Fibroblast of skin of scalp (primary cell): ENCODE measurements at places on chromosomes 7 and 10.

DNA sequence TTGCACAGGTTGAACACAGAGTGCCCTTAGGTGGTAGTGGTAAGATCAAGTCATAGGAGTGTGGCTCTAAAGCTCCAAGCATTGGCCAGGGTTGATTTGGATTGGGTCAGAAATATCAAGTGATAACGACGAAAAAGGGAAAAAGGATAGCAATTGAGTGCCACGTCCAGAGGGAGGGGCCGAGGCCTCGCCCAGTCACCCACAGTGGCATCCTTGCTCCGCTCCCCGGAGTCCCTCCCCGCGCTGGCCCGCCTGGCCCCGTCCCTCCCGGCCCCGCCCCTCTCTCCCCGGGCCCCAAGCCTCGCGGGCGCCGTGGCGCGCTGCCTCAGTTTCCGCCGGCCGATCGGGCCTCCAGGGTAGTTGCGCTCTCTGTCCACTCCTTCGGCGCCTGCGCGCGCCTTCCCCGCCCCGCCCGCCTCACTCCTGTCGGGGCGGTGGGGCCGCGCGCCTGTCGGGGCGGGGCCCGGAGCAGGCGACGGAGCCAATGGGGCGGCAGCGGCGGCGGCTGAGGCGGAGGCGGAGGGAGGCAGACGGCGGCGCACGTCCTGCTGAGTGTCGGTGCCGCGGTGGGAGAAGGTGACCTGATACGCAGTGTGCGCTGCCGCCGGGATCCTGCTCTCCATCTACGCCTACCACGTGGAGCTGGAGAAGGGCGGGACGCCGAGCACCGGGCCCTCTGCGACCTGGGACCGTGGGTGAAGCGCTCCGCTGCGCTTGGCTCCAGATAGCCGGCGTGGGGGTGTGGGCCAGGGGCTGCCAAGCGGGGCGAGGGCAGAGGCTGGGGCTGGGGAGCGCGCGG, 209.1 kb upstream of the ZNF722 start:
- DNase-seq = no peak

DNA sequence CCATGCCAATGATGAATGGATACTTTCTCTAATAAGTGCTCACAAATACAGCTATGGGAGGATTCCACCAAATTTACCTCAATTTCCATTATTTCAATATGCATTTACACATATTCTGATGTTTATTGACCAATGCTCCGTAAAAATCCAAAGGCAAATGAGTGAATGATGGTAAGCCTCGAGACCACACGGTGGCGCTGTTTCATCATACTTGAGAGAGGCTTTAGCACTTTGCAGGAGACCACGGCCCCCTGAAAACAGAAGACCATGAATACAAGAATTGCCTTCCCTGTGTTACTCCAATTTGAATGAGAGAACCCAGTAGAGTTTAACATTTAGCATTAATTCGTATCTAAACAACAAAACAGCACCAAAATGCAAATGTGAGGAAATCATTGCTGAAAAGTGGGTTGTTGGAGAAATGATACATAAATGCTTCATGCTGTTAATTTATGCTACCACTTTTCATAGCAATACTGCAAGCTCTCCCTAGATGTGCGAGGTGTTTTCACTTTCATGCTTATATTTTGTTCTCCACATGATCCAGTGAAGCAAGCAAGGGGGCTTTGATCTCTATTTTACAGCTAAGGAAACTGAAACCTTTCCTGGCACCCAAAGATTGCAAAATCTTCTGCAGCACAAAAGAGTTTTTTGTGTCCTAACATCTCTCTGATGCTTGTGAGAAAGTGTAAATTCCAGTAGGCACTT, 35.4 kb downstream of the TRIL start:
- peak; percentile 72 for DNase-seq

DNA sequence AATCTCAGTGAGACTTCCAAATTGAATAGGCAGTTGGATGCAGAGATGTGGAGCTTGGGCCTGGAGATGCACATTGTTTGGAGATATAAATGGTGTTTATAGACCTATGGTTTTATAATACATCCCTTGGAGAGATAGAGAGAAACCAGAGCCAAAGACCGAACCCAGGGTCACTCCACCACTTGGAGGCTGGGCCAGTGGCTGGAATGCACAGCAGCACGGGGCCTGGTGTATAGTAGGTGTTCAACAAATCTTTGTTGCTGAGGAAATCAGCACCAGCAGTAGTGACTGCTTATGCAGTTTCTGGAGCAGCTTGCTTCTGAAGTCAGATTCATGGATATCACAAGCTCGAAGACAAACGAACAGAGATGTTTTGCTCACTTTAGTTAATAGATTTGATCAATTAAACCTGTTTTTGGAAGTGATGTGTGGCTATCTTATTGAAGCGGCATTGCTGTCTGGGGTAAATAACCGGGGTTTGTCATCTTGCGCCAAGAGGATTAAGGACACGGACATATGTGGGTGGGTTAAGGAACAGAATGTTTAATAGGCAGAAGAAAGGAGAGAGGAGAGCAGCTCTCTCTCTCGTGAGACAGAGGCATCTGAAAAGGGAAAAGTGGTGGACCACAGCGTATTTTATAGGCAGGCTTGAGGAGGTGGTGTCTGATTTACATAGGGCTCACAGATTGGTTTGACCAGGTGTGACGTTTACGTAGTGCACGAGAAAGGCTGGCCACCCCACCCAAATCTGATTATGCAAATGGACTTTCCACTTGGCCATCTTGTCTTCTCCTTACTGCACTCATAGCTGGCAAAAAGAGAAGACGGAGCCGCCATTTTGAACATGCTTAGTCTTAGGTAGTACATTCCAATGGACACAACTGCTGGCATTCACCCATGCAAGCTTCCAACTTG, 11.1 kb downstream of the RBP4 start:
- no peak for DNase-seq

DNA sequence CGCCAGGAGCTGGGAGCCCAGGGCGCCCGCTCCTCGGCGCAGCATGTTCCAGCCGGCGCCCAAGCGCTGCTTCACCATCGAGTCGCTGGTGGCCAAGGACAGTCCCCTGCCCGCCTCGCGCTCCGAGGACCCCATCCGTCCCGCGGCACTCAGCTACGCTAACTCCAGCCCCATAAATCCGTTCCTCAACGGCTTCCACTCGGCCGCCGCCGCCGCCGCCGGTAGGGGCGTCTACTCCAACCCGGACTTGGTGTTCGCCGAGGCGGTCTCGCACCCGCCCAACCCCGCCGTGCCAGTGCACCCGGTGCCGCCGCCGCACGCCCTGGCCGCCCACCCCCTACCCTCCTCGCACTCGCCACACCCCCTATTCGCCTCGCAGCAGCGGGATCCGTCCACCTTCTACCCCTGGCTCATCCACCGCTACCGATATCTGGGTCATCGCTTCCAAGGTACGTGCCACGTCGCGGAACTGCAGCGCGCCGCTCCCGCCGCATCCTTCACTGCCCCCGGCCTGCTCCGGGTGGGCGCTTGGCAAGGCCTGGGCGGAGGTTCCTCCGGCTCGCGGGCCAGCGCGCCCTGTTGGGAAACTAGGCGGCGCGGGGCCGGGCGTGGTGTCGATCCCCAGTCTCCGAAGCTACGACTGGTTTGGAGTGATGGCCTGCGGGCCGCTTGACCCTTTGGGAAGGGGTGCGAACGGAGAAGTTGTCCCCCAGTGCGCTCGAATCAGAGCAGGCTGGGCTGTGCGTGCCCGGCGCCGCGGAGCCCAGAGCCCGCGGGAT, 868 bp downstream of the EMX2 start:
- DNase-seq = peak; percentile 71

GRCh38 chr7:132412435-132412834, 163.8 kb downstream of the PLXNA4 start:
- no peak for DNase-seq

- DNase-seq = peak; percentile 21
Observed at GRCh38 chr7:31811650-31812461, 124.8 kb downstream of the PPP1R17 start.

DNA sequence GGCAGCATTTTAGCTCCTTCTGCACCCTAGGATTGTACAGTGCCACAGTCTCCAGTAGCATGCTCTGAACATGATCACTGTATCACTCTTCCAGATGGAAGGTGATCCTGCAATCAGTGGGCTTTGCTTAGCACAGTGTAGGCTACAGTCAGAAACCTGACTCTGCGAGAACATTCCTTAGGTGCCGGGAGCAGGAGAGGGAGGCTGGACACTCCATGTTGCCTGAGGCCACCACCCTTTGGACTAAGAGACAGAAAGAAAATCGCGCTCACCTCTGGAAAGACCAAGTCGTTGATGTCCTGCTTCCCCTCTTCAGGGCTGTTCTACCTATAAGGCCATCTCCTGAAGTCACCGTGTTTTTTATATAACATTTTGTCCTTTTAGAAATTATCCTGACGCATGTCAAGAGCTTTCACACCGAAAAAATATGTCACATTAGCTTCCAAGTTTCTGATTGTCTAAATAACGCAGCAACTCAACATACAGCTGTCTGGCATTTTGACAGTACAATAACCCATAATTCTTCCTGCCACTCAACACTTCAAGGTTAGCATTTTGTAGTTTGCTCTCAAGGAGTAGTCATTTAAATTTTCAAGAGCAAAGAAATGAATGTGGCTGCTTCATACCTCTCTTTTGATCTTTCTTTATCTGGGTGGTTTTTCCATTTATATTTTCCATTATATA, 563.1 kb downstream of the LRMDA start:
- DNase-seq = no peak

DNA sequence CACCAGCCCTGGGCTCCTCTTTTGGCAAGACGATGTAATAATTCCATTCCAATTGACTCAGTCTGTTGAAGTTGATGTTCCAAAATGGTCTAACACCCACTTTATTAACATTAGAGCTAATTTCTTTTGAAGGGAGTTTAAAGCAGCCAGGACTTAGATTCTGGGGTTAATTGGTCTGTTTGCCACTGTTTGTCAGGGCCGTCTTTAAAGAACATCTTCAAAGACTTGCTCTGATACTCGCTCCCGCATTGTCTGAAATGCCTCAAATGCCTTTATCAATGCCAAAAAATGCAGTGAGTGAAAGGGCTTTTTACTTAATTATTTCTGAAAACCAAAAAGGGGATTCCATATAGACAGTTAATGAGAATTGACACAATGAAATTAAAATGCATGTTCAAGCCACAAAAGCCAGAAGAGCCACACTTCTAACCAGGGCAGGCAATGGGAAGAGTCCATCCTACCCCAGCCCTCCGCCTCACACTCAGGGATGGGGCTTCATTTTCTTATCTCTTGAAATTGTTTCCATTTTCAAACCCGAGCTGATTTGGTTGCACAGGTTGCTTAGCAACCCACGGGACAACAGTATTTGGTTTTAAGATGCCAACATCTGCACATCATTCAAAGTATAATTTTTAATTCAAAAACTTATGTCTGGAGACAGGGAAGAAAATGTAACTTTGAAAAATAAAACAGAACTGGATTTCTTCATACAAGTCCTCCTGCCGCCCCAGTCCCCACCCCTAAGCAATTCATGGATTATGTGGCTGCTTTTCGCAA, 163.0 kb downstream of the FGFR2 start:
- peak; percentile 9 for DNase-seq

DNA sequence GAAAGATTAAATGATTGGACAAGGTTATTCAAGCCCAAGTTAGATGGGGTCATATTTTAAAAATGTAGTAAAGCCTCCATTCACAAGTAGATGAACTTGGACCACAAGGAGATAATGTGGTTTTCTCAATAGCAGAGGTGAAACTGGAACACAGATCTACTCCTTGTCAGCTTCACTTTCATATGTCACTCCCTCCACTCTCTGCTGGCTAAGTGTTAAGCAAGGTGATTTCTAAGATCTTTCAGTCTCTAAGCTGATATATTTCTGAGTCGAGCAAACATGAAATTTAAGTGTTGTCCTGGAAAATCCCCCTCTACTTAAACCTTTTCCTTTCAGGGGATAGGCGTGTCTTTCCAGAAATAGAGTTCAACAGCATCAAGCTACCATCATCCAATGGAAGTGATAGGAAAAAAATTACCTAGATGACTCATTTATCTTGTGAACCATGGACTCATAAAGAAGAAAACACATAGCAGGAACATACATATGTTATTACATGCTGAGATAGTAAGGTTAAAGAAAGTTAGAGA, 275.0 kb downstream of the PTEN start:
- DNase-seq = no peak

DNA sequence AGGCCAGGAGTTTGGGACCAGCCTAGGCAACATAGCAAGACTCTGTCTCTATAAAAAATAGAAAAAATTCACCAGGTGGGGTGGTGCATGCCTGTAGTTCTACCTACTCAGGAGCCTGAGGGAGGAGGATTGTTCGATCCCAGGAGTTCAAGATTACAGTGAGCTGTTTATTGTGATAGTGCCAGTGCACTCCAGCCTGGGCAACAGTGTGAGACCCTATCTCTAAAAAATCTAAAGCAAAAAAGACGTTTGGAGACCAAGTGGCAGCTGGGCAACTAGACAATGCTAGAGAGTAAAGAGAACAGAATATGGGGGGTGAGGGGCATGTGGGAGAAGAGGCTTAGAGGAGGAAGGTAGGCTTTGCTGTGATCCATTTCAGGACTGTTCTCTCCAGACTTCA, 1.4 kb downstream of the PDSS1 start:
- no peak for DNase-seq

DNA sequence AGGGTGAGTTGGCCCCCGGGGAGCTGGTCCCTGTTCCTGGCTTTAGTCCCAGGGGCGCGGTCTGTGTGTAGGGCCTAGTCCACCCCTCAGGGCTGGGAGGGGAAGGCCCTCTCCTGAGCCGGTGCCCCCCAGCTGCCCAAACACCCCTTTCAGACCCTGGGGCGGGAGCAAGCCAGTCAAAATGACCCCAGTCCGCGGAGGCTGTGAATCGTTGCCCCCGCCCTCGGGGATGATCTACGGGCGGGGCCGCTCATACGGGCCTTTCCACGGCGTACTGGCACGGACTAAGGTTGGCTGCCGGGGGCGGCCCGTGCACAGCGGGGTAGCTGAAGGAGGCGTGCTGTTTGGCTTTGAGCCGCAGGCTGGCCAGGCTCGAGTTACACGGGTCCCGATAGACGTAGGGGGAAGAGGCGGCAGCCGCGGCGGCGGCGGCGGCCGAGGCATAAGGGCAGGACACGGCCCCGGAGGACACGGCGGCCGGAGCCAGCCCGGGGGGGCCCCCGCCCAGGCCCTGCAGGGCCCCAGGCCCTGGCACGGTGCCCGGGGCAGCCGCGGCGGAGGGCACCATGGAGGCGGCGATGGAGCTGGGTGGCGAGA, 4.3 kb downstream of the ELOVL3 start:
- peak; percentile 68 for DNase-seq

GRCh38 chr10:119667562-119668328, 16.6 kb downstream of the BAG3 start:
- peak; percentile 94 for DNase-seq

DNA sequence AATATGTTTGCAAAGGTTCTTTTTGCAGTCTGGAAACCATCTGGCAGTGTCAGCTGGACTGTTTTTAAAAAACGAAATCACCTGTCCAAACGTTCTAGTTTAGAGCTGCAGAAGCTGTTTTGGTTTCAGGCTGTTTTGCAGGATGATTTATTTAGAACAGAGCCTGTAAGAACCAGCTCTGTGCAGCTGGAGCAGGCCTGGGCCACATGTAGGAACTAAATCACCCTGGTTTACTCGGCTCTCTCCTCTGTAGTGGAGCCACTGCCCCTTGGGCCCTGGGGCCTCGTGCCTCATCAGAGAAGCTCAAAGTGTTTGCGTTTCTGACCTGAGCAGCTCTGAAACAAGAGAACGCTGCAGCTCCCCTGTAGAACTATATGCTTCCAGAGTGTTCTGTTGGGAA, 142.5 kb downstream of the ACTR3B start:
- no peak for DNase-seq

GRCh38 chr7:35797311-35797710, 3.5 kb upstream of the SEPTIN7 start:
- no peak for DNase-seq
